ENCODE measurements at places on chromosomes 7 and 10. TPM values are rescaled to one million over a fixed set of nuclear protein-coding genes. Genes with fewer than 3 reads are reported as not detected.

GRCh38 chr10:130189608-130190054 is 53.4 kb downstream of the GLRX3 start:
- DNase-seq, result peak; percentile 2
- no peak overlapping the region for H3K27ac ChIP-seq
- H3K4me3 ChIP-seq, result no peak overlapping the region
- peaks cover 11% of the 10 kb centered on the region for H3K36me3 ChIP-seq

DNA sequence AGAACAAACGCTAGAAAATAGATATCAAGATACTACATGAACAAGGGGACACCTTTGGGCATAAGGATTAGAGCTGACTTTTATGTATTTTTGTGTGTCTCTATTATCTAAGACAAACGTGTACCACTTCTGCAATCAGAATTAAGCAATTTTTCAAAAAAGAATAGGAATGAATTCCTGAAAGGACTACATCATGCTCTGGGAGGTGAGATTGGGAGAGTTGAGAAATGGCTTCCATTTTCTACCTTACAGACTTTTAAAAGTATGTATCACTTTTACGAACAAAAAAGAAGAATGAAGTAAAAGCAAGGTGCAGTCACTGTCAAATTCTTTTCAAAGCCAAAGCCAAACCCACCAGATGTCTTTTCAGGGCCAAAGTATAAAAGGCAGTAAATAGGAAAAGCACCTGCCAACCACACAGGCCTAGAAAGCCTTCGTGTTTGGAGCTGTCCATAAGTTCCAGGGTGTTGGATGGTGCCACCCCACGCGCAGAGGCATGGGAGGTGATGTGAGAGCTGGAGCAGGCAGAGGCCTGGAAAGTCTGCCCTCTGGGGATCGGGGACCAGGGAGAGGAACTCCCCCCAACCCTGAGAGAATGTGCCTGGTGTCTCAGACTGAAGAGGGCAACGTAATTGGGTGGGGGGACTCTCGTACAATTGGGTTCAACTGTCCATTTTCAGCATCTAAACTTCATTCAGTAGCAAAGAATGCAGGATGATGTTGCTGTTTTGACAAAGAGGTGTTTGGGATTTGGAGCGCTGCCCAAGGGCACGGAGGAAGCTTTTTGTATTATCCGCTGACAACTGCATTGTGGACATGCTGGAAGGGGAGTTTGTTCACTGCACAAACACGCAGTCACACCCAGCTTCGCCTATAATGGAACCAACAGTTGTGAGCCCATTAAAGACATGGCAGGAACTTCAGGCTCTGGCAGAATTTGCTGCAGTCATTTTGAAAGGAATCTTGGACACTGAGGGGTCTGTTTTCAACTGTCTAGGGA is 17.6 kb upstream of the CTBP2 start:
- H3K36me3 ChIP-seq, result no peaks in the 10 kb centered on the region
- H3K4me3 ChIP-seq, result no peak overlapping the region
- peaks cover 55% of the 10 kb centered on the region for H3K27me3 ChIP-seq
- no peak for DNase-seq
- H3K4me1 ChIP-seq, result no peaks in the 10 kb centered on the region
- H3K27ac ChIP-seq, result no peak overlapping the region

- no peaks in the 10 kb centered on the region for H3K27me3 ChIP-seq
- no peak overlapping the region for H3K27ac ChIP-seq
- no peak for DNase-seq
Observed at GRCh38 chr7:101231644-101232043, 6.0 kb downstream of the CLDN15 start.

Gene SERPINE1
- polyA plus RNA-seq, result not detected

Gene CYP3A7
- polyA plus RNA-seq, result not detected

All from naive B cell (primary cell).